ENCODE measurements at places on chromosomes 6 and 20.
A peak's percentile ranks its signal among the peaks of the same experiment; 100 is the strongest.

- DNase-seq = no peak
Measured at GRCh38 chr6:20907486-20908071, 373.3 kb downstream of the CDKAL1 start.

GRCh38 chr6:125571207-125571755 lies 178.2 kb upstream of the HEY2 start:
- DNase-seq = no peak

DNA sequence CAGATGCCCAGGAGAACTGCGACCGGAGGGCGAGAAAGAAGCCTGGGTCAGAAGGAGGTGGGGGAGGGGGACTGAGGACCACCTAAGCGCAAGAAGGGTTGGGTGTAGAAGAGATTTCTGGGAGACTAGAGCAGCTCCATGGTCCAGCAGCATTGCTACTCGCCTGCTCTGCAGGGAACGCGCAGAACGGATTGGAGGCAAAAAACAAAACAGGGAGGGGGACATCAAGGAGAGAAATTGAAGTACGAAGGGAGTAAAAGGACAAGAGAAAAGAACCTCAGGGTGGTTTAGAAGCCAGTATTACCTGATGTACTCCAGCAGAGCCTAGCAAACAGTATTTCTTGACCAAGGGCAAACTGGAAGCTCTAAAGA lies 537 bp upstream of the GABBR1 start:
- no peak for DNase-seq

GRCh38 chr6:22622813-22623212 lies 53.4 kb downstream of the HDGFL1 start:
- DNase-seq = no peak

DNA sequence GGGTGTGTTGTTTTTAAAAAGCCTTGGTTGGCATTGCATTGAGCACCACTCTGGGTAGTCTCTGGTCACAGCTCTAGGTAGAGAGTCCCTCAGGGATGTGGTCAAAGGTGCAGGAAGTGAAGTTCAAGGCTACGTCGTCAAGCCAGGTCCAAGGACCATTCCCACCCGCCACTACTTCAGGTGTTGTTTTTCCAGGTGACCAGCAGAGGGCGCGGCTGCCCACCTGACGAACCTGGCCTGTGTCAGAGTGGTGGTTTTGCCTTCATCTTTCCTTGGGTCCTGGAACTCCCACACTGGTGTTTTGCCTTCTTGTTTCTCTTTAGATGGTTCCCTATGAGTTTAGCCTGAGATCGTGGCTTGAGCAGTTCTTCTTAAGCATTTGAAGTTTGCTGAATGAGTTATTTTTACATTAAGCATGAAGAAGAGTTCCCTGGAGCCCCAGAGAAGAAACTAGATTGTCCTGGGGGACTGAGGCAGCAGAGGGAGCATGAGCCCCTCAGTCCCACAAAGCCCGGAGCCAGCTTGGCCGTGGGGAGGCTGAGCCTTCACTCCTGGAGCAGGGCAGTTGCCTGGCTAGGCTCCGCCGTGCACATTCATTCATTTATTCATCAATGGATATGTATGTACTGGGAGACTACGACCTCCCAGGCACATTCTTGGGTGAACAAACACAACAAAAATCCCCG lies 5.6 kb upstream of the PHACTR3 start:
- peak; percentile 21 for DNase-seq

GRCh38 chr6:74250161-74250818 lies 554.3 kb downstream of the CD109 start:
- no peak for DNase-seq

DNA sequence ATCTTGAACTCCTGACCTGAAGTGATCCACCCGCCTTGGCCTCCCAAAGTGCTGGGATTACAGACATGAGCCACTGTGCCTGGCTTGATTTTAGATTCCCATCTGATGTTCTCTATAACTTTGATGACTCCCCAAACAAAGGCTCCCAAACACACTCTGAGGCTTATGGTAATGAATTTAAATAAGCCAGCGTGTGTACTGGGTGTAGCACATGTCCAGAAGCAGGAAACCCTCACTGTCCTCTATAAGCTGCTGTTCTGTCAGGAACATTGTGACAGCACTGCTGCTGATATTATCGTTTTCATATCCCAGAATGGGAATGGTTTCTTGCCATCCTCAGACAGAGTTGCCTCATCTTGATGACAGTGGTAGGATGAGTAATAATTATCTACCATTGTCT lies 54.1 kb upstream of the SALL4 start:
- no peak for DNase-seq

DNA sequence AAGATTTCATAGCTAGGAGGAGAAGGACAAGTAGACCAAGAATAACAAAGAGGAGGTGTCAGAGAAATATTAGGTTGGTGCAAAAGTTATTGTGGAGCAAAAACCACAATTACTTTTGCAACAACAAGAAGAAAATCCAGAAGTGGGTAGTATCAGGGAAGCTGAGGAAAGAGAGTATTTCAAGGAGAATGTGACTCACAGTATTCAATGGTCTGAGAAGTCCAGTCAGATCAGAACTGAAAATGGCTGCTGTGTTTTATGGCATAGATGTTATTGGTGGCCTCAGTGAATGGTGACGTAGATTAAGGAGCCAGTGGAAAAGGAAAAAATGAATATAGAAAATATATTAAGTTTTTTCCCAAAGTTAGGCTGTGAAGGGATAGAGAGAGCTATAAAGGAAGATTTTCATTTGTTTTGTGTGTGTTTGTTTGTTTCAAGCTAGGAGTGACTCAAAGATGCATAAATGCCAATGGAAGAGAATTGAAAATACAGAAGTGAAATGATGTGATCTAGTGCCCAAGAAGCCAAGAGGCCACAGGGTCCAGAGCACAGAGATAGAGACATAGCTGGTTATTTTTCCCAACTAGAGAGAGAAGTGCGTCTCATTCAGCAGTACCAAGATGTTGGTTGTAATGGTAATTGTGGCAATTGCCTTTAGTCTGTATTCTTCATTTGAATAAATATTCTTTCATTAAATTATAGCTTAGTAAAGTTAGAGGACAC lies 112.8 kb downstream of the ADTRP start:
- no peak for DNase-seq

- no peak for DNase-seq
Measured at GRCh38 chr6:133844709-133845108, 44.2 kb upstream of the TCF21 start.

GRCh38 chr6:108476847-108477430 lies 83.8 kb upstream of the FOXO3 start:
- no peak for DNase-seq

GRCh38 chr20:1322511-1323245 lies 6.3 kb downstream of the SDCBP2 start:
- peak; percentile 94 for DNase-seq

DNA sequence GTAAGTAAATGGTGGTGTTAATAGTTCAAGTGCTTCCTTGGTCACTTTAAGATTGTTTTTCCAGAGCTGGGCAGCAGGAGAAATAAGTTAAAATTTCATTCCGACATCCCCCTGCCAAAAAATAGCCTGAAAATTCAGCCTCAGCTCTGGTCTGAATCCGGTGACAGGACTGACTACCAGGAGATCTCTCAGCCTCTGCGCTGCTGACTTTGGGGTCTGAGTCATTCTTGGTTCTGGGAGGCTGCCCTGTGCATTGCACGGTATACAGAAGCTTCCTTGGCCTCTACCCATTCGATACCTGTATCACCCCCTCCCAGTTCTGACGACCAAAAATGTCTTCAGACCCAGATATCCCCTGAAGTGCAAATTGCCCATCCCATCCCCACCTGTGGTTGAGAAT lies 36.3 kb upstream of the TFAP2C start:
- DNase-seq = no peak

Data from EL (cell line).